ENCODE measurements at places on chromosomes 5 and 9.

DNA sequence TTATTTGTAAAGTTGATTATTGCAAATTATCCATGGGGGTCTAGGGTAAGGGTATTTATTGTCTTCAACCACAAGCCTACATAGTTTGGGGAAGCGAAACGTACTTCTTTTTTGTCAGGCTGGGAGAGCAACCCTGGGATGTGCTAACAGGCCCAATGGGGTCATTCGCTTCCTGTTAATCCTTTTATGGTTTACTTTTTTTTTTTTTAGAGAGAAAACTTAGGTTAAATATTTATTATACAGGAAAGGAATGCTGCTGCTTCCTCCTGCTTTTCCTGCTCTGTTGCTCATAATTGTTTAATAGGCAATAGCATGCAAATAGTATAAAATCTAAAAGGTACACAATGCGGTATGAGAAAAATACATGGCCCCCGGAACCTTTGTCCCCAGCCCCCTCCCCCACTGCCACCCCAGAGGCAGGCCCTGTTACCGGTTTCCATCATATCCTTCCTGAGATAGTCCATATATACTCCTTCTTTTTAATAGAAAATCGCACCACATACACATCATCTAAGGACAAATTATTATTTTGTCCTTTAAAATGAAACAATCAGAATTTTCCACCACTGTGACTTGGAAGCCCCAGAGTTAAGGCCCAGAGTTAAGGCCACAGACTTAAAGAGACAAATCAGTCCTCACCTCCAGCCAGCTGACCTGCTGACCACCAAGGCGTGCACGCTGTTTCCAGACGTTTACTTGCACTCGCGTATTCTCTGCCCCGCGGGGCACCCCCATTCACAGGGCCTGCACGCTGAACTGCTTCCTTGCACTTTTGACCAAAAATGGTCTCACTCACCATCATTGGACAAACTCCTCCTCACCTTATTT is 83.9 kb downstream of the NDFIP1 start:
- no peak for DNase-seq

DNA sequence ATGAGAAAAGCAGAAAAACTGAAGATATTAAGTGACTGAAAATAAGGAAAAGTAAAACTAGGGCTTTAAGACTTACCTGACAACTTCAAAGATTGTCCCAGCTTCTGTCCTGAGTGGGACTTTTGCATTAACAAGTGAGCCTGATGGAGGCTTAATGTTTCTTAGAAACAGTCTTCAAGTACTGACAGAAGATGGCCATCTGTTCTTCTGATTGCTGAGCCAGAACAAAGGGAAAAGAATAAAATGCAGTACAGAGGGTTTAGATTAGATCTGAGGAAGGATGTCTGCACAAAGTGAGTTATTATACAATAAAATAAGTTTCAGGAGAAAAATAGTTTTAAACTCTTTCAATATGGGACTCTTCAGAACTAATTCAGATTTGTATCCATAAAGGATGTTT is 500.7 kb downstream of the CETN3 start:
- DNase-seq = no peak

- DNase-seq = no peak
Measured at GRCh38 chr5:58887721-58888409, 305.0 kb downstream of the RAB3C start.

DNA sequence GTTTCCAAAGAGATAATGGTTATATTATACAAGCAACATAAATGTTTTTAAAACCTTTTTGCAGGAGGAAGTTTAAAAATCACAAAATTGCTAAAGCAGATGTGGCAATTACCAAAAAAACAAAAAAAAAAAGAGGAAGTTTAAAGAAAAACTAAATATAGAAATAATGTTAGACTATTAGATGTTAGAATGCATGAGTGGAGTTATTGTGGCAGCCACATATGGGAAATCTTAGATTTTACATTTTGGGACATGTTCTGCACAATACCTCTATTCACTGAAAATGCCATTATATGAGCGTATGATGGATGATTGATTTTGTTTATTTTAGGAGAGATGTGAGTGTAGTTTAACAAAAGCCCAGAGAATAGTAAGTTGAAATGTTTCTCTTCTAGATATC is 31.2 kb upstream of the DTWD2 start:
- DNase-seq = no peak

DNA sequence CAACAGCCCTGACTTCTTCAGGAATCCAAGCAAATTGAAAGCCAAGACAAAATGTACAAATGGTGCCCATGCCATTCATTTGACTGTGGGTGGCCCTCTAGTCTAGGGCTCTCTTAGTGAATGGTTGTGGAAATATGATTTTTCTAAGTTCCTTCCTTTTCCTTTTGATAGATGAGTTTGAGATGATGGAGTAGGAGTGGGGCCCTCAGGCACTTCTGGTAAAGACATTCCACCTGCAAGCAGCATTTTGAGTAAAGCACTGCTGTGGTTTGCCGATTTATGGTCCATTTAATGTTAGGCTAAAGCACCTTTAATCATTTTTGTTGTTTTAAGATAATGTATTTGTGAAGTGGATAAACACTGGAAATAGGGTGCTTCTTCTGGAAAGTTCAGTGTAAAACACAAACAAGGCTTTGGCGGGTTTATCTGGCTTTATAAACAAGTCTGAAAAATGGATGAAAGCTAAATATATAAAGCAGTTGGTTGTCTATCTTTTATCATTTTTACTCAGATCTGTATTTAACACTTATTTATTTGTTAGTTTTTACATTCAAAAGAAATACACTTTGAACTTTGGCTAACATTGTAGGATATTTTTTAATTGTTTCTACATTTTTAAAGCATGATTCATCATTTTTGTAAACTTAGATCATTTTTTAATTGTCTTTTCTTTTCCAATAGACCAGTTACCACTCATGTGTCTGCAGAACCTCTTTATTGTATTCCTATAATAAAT is 213.5 kb downstream of the PJA2 start:
- no peak for DNase-seq

- no peak for DNase-seq
Measured at GRCh38 chr5:98906756-98907355, 22.0 kb downstream of the CHD1 start.

GRCh38 chr9:135993765-135994500 is 32.8 kb upstream of the UBAC1 start:
- no peak for DNase-seq

GRCh38 chr9:113515862-113516261 is 52.3 kb downstream of the RGS3 start:
- no peak for DNase-seq

DNA sequence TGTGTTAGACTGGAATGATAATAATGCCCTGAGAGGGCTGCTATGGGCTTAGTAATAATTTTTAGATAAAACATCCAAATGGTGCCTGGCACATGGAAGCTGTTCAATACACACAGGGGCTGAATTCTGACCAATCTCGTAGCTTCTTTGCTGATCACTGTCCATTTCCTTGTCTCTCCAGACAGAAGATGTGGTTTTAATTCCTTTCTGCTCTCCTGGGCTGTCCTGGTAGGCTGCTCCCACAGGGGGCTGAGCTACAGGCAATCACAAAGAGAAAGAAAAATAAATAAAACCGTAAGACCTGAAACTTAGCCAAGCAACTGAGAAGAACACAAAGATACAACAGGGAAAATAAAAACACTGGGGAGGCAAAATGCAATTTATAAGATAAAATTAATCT is 136.5 kb downstream of the CDK5RAP2 start:
- no peak for DNase-seq

GRCh38 chr5:14451871-14452270 is 129.7 kb upstream of the OTULINL start:
- no peak for DNase-seq

GRCh38 chr5:41885286-41885685 is 15.1 kb upstream of the OXCT1 start:
- DNase-seq = no peak
